ENCODE measurements at places on chromosomes 7 and 10.

DNA sequence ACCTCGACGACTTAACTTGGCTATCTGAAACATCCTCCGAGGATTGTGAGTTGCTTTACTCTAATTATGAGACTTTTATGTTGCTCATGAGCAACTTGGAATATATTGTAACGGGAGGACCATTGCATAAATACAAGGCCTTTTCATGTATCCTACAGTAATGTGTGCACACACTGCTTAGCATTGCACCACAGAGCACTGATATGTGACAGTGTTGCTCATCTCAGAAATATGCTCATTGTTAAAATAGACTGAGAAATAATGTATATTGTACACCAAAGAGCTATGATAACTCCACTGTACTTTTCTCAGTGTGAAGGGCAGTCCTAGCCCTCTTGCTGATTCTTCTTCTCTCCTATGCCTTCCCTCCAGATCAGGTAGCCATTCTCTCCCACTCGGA, 102.8 kb upstream of the CDK13 start:
- no peak for DNase-seq

- DNase-seq = peak; percentile 90
Measured at GRCh38 chr7:30142710-30143109, 7.9 kb downstream of the MTURN start.

DNA sequence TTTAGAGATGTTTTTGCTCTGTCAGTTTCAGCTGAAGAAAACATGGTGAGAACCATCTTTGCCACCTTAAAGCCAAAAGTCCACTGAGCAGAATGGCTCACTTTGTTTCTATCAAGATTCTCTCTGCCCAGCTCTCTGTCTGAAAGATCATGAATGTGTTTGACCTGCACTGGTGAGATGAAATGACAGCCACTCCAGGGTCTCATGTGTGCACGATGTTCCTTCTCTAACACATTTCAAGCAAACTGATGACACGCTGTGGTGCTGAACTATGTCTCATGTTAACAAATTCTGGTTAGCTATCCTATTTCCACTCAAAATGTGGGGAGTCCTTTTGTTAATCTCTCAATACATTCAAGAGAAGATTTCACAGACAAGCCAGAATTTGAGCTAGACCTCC, 260.6 kb downstream of the GLI3 start:
- DNase-seq = no peak

GRCh38 chr10:30639946-30640786, 10.6 kb upstream of the LYZL2 start:
- peak; percentile 68 for DNase-seq

DNA sequence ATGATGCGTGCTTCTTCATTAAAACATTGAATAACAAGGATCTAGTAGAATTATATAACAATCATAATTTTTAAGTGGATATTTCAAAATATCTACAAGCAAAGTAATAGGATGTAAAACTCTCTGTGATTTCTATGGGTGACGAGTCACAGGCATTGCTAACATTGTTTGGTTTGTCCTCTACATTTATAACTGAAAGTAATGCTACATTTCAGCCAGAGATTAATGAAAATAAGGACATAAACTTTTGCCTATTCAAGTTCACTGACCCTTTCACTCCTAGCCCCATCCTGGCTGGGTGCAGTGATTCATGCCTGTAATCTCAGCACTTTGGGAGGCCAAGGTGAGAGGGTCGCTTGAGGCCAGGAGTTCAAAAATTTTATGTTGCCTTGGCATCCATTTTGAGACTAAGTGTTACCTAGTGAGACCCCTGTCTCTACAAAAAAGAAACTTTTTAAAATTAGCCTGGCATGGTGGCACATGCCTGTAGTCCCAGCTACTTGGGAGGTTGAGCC, 38.4 kb upstream of the HSPA12A start:
- no peak for DNase-seq

DNA sequence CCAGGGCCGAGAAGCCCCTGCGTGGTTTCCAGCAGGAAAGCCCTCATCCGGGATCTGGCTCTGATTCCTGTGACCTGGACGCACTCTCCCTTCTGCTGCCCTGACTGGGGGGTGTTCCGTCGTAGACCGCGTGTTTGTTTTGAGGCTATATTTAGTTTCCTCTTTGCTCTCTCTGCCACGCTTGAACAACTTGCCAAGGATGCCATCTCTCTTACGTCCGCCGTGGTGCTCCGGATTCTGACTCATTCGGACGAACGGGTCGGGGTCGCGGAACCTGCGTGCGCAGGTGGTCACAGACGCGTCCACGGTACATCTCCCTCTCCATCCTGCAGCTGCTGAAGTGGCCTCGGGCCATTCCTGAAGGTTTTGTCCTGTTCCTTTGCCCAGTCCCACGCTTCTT, 10.4 kb upstream of the SORCS3 start:
- no peak for DNase-seq

DNA sequence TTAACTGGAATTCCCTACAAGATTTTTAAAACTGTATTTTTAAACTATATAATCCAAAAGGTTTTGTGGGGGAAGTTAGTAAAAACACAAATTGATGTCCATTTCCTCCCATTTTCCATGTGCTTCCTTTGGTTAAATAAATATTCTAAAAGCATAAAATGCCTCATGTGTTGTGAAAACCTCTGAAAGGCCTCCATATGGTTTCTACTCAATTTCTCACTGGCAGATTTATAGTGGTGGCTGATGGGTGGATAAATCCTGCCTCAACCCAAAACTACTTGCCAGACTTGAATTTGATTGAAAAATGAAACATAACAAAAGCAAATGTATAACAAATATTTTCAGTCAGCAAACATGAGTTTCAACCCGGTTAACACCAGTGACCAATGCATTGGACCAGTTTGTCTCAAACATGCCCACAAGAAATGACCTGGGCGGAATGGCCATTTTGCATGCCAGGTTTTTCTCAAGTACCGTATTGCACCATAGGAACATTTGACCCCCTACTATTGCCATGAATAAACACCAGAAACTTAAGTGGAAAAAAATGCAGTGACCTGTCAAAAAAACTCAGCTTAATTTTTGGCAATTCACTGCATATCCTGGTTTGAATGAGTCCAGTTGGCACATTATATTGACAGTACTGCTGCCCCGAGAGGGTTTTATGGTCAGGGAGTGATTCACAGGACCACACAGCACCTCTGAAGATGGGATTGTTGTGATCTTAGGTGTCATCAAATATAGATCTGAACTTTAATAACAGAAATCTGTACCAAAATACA, 454.6 kb upstream of the ANKRD30A start:
- peak; percentile 23 for DNase-seq

DNA sequence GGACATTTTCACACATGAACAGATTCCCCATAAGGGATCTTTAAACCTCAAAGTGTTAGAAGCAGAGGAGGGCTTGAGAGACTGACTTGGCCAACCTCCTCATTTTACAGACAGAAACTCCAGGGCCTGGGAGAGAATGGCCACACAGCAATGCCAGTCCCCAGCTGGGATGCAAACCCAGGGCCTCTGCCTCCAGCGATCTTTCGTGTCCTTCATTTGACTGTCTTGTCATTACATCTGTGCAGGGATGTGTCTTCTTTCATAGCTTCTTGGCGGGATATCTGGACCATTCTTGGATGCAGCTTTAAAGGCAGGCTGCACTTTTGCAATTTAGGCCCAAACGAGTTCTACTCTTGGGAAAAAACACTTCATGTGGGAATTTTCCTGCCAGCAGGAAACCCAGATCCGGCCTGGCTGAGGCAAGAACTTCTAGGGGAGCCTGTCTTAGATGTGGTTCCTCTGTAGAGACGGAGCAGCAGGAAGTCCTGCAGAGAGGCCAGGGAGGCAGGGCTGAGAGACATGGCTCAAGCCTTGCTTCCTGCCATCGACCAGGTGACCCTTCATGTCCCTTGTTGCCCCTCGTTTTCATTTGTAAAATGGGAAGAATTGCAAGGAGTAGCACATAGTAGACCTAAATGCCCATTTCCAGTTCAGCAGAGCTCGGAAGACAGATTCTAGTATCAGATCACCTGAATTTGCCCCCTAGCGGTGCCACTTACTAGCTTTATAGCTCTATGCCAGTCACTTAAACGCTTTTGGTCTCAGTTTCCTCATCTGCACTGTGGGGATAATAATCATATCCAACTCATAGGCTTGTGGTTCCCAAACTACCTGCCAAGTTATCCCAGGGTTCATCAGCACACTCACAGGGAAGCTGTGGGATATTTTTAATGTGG, 43.9 kb upstream of the SLC29A3 start:
- no peak for DNase-seq

DNA sequence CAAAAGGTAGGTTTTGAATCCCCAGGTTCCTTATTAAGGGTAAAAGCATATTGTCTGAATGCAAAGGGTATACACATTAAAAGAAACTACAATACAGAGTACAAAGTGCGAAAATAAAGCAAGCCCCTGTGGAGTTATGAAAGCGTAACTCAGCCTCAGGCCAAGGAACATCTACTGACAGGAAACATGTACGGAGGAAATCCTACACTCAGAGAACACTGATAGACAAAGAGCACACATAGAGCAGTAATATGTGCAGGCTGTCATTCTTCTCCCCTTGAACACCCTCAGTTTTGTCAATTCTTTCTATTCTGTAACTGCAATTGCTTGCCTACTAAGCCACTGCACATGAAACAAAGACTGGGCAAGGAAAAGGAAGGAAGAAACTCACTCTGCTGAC, 150.2 kb downstream of the DGKB start:
- DNase-seq = no peak

- no peak for DNase-seq
Measured at GRCh38 chr7:25964483-25964991, 187.5 kb upstream of the NFE2L3 start.

DNA sequence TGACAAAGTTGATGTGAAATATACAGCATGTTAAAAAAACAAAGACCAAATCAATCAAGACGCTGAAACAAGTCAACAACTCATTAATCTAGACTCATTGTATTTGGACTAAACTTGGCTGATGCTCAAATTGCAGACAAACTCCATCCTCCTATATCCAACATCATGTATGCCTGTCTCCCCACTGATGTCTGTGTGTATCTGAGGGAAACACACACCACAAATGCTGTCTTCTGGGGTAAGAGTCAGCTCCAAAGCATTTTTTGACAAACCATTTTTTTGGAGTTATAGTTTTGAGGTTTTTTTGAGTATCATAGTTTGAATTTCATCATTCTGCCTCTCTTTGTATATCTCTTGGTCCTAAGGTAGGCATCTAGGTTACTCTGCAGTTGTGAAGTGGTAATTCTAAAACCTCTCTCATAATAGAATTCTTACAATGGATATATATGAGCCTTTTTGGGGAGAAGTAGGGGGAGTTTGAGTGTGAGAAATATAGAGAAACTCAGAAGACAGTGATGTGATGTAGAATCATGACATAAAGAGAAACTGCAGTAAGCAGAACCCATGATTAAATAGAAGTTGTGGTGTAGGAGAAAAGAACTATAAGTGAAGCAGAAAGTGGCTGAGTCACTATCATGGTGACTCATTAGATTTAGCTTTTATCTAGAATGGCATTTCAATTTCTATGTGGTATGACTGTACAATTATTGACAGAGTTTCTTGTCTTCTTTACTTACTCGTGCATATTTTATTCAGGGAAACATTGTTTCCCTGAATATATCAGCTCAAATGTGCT, 1531.1 kb upstream of the LRRTM3 start:
- DNase-seq = peak; percentile 68

GRCh38 chr10:34480345-34480744, 334.8 kb downstream of the PARD3 start:
- no peak for DNase-seq

- DNase-seq = no peak
Measured at GRCh38 chr7:3043544-3044371, at the start of gene CARD11. CARD11 (minus strand) TSS chr7:3043867; CDS start chr7:2958506, 85,361 bp downstream.

DNA sequence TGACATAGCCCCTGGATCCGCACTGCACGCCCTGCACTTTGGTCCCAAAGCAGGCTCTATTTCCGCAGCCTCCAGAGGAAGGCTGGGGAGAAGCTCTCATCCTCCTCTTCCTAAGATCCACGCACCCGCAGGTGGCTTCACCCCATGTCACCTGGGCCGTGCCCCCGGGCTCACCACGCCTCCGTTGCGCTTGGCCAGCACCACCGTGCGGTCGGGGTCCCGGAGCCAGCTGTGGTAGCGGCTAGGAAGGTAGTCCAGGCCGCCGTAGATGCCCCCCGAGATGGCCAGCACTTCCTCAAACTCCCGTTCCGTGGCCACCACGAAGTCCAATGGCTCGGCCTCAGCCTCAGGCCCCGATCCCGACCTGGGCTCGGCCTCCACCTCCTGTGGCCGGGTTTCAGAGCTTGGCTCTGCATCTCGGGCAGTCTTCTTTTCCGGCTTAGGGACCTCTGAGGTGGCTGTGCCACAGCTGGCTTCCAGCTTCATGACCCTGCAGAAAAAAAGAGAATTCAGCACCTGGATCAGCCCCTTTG, 5.7 kb downstream of the NAT16 start:
- no peak for DNase-seq

- DNase-seq = no peak
Measured at GRCh38 chr10:44950326-44951225, 9.0 kb upstream of the RASSF4 start.

Measured in LHCN-M2 (cell line).